ENCODE measurements at places on chromosomes 2 and 18. TPM values are rescaled to one million over a fixed set of nuclear protein-coding genes. Genes with fewer than 3 reads are reported as not detected.
A peak's percentile ranks its signal among the peaks of the same experiment; 100 is the strongest.

DNA sequence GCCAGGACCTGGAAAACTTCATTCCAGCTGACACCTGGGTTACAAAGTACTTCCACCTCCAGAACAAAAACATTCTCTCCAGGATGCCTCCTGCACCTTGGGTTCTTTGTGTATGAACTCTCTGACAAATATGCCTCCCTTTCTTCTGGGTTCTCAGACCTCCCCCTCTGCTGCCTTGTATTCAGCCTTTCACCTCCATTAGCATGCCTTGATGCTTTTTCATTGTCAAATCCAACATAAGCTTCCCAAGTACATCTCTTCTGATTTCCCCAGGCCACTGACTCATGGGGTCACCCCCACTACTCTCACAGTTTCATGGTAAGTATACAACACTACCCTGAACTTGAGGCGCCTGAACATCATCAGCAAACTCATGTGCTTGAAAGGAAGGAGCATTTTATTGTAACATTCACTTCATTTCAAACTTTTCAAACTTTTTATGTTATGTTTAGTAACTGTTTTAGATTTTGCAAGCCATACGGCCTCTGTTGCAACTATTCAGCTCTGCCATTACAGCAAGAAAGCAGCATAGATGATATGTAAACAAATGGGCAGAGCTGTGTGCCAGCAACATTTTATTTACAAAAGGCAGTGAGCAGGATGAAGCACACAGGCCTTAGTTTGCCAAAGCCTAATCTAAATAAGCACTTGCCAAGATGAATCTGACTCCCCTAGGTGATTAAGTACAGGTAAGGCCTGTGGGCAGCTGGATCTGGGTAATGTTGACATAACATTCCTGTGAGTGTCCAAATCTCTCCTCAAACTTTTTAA is 32.5 kb upstream of the MRPS9 start:
- peak; percentile 90 for DNase-seq
- peak overlapping the region; percentile 69 for H3K27ac ChIP-seq
- H3K4me1 ChIP-seq = peaks cover 20% of the 10 kb centered on the region
- H3K36me3 ChIP-seq = no peaks in the 10 kb centered on the region
- H3K4me3 ChIP-seq = peak overlapping the region; percentile 28

ALPI gene
- not detected for total RNA-seq

TMEM163 gene
- total RNA-seq = 0.12 TPM

- 0 out of 2 replicates have a peak, but pooled peaks cover 6% of the 10 kb centered on the region for H3K27me3 ChIP-seq
- no peak overlapping the region for H3K27ac ChIP-seq
- DNase-seq = peak; percentile 15
- no peaks in the 10 kb centered on the region for H3K36me3 ChIP-seq
- no peak overlapping the region for H3K4me3 ChIP-seq
These were observed 56.4 kb downstream of the SCN3A start for GRCh38 chr2:165147186-165148045.

GRCh38 chr18:76955524-76956170 is 133.3 kb downstream of the ZNF236 start:
- H3K27me3 ChIP-seq = no peaks in the 10 kb centered on the region
- 0 out of 2 replicates have a peak, but pooled peaks cover 1% of the 10 kb centered on the region for H3K36me3 ChIP-seq
- DNase-seq = no peak
- no peak overlapping the region for H3K27ac ChIP-seq
- no peak overlapping the region for H3K4me3 ChIP-seq

HSPE1 gene
- total RNA-seq = 266 TPM

EGR4 gene
- not detected for total RNA-seq

DLX1 gene
- total RNA-seq = 7.6 TPM

DNA sequence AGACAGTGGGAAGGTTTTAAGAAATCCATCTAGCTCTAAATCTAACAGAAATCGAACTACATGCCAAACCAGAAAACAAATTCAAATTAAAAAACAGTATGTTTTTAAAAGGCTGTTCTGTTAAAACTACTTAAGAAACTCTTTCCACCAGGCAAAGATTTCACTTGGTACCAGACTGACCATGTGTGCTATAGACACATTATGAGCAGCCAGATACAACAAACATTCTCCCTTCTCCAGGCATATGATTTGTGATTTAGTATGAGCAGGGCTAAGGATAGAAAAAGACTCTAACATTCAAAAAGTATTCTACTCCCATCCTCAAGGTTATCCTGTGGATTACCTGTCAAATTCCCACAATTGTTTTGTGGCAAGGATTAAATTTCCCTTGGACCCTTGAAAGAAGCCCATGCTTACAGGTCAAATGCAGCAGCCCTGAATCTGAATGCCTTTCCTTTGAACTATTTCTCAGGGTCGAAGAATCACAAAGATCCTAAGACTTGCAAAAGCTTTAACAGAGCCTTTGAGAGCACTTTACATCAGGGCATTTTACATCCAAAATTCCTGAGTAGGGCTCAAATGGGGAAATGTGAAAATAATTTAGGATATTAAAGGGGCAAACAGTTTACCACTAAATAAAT is 42.5 kb upstream of the TTC32 start:
- no peak overlapping the region for H3K4me3 ChIP-seq
- no peaks in the 10 kb centered on the region for H3K36me3 ChIP-seq
- H3K4me1 ChIP-seq = peaks cover 21% of the 10 kb centered on the region
- DNase-seq = no peak

GRCh38 chr2:206273905-206274304 is 558 bp upstream of the ZDBF2 start:
- no peak overlapping the region for H3K27ac ChIP-seq
- no peaks in the 10 kb centered on the region for H3K4me1 ChIP-seq
- no peaks in the 10 kb centered on the region for H3K36me3 ChIP-seq

DNA sequence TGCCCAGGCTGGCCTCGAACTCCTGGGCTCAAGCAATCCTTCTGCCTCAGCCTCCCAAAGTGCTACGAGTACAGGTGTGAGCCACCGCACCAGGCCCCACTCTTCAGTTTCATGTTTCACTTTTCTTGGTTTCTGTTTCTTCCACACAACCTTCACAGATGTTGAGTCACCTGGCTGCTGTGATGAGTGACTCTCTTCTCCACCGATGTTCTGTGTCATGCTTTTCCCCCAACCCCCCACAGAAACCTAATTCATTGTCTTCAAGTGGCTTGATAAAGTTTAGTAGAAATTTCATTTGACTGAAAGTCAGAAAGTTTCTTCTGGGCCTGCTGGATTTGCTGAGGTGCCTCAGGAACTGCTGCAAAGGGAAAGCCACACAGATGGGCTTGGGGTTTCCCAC is 78.5 kb downstream of the SPHKAP start:
- no peaks in the 10 kb centered on the region for H3K36me3 ChIP-seq
- H3K4me1 ChIP-seq = no peaks in the 10 kb centered on the region
- H3K27ac ChIP-seq = no peak overlapping the region
- H3K27me3 ChIP-seq = peaks cover 20% of the 10 kb centered on the region
- peak; percentile 53 for DNase-seq
- no peak overlapping the region for H3K4me3 ChIP-seq

HOXD11 gene
- total RNA-seq = not detected

DNMT3A gene
- total RNA-seq = 12.2 TPM

- no peak overlapping the region for H3K27ac ChIP-seq
- no peaks in the 10 kb centered on the region for H3K36me3 ChIP-seq
- H3K4me3 ChIP-seq = no peak overlapping the region
- H3K27me3 ChIP-seq = no peaks in the 10 kb centered on the region
These were observed 45.2 kb upstream of the ST3GAL5 start for GRCh38 chr2:85933753-85934594.

DNA sequence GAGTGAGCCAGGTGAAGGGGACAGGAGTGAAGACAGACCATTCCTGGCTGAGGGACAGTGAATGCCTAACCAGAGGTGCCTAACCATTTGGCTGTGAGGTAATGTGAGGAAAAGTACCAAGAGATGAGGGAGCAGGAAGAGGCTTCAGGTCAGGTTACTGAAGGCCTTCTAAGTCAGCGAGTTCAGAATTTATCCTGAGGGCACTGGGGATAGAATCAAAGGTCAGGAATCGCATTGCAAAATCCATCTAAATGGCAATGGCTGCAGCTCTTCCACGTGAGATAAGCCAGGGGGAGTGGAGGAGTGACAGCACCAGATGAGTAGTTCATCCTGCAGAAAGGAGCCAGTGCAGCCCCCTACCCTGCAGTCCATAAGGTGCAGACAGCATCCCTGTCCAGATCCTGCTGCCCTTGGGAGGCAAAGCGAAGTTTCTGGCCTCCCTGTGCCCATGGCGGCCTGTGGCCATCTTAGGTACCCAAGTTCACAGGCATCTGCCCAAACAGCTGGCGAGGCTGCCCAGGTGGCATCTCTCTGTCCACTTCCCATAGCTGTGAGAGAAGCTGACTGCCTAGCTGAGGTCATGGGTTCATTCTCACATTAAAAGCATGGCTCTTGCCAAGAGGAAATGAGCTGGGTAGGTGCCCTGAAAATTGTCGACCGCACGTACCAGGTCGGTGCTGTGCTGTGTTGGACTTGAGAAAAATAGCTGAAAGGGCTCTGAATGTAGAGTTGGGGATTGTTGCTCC is 49.5 kb downstream of the CYP27C1 start:
- no peaks in the 10 kb centered on the region for H3K36me3 ChIP-seq
- H3K27ac ChIP-seq = no peak overlapping the region
- no peaks in the 10 kb centered on the region for H3K27me3 ChIP-seq
- H3K4me1 ChIP-seq = peaks cover 7% of the 10 kb centered on the region

GRCh38 chr18:37540424-37541138 is 25.0 kb downstream of the CELF4 start:
- H3K36me3 ChIP-seq = no peaks in the 10 kb centered on the region
- DNase-seq = no peak
- H3K27me3 ChIP-seq = no peaks in the 10 kb centered on the region
- no peak overlapping the region for H3K4me3 ChIP-seq

GRCh38 chr2:130377491-130377890 is 21.6 kb downstream of the PTPN18 start:
- H3K27me3 ChIP-seq = peaks cover 26% of the 10 kb centered on the region
- no peaks in the 10 kb centered on the region for H3K4me1 ChIP-seq
- DNase-seq = no peak
- H3K36me3 ChIP-seq = no peaks in the 10 kb centered on the region
- no peak overlapping the region for H3K4me3 ChIP-seq

DNA sequence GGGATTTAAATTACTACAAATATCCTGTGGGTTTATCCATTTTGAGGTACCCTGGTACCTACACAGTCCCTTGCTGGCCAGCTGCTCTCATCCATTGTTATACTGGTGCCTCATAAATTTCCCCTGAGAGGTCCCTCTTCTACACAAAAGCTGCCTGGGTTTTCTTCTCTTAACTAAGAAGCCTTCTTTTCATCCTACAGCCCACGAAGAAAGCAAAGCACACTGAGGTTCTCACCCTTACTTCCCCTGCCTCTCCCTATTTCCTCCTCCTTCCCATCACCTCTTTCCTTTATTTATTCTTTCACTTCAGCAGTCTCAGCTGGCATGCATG is 154.9 kb downstream of the CSRNP3 start:
- H3K27me3 ChIP-seq = no peaks in the 10 kb centered on the region
- no peak overlapping the region for H3K27ac ChIP-seq
- H3K4me3 ChIP-seq = no peak overlapping the region
- no peak for DNase-seq
- no peaks in the 10 kb centered on the region for H3K36me3 ChIP-seq

DNA sequence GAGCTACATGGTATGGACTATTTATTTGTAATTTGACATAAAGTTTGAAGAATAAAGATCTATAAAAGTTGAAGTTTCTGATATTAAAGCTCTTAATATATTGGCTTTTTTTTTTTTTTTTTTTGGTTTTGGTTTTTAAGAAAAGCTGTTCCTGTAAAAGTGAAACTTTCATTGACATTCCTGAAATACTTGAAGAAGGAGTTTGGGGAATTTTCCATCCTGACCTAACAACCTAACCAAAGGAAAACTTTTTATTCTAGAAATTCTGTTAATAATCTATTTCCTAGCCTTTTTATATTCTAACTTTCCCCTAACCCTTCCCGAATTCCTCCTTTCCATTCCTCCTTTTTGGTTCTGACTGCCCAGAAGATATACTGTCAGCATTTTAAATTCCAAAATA is 83.7 kb downstream of the ACSL3 start:
- H3K27ac ChIP-seq = 0 out of 2 replicates have a peak overlapping the region, but pooled peaks have one; percentile 28
- H3K4me1 ChIP-seq = peaks cover 34% of the 10 kb centered on the region
- no peak for DNase-seq
- no peak overlapping the region for H3K4me3 ChIP-seq

DNA sequence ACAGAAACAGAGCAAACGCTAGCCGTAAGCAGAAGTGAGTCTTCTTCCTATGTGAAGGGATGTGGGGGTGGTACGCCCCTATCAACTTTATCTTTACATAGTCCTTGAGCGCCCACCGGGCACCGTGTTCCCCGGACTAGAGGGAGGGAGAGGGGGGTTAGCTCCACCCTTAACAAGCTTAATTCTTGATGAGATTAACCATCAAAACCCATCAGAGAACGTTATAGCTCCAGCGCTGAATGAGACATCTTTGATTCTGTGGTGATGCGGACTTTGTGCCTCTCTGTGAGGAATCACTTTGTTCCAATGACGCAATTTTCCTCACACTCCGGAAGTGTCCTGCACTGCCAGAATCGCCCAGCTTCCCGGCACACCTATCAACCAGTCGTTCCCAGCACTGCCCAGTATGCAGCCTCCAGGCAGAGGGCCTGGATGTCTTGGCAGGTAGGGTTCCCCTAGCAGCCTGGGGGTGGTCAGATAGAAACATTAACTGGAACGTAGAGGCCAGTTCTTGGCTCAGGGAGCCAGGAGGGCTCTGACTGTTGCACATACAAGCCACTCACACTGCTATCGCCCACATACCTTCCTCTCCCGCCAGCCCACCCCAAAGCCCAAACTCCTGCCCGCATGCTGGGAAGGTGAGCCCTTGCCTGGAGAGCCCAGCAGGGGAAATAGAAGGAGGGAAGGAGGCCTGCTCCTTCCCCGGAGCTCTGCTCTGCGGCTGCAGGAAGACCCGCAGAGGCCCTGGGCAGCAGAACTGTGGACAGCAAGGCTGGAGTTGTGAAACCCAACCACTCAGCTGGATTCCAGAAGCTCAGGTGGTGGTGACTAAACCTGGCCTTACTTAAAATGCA is 1.9 kb upstream of the ODC1 start:
- peak overlapping the region; percentile 92 for H3K27ac ChIP-seq
- H3K36me3 ChIP-seq = peaks cover 24% of the 10 kb centered on the region
- no peaks in the 10 kb centered on the region for H3K27me3 ChIP-seq

- H3K27me3 ChIP-seq = no peaks in the 10 kb centered on the region
- H3K4me3 ChIP-seq = no peak overlapping the region
- H3K4me1 ChIP-seq = no peaks in the 10 kb centered on the region
- DNase-seq = no peak
- no peak overlapping the region for H3K27ac ChIP-seq
- no peaks in the 10 kb centered on the region for H3K36me3 ChIP-seq
These were observed 162.5 kb downstream of the RAD51AP2 start for GRCh38 chr2:17355608-17356329.

HOXD13 gene
- total RNA-seq = 0.36 TPM

RGPD3 gene
- 0.04 TPM for total RNA-seq

MAT2A gene
- total RNA-seq = 304 TPM
